Urinary bladder (tissue), 4 donors: ENCODE measurements at places on chromosomes 6 and 20. TPM values are rescaled to one million over a fixed set of nuclear protein-coding genes. Genes with fewer than 3 reads are reported as not detected.
A peak's percentile ranks its signal among the peaks of the same experiment; 100 is the strongest.

- DNase-seq = no peak
Observed at GRCh38 chr20:53077373-53078205, 105.4 kb downstream of the TSHZ2 start.

DNA sequence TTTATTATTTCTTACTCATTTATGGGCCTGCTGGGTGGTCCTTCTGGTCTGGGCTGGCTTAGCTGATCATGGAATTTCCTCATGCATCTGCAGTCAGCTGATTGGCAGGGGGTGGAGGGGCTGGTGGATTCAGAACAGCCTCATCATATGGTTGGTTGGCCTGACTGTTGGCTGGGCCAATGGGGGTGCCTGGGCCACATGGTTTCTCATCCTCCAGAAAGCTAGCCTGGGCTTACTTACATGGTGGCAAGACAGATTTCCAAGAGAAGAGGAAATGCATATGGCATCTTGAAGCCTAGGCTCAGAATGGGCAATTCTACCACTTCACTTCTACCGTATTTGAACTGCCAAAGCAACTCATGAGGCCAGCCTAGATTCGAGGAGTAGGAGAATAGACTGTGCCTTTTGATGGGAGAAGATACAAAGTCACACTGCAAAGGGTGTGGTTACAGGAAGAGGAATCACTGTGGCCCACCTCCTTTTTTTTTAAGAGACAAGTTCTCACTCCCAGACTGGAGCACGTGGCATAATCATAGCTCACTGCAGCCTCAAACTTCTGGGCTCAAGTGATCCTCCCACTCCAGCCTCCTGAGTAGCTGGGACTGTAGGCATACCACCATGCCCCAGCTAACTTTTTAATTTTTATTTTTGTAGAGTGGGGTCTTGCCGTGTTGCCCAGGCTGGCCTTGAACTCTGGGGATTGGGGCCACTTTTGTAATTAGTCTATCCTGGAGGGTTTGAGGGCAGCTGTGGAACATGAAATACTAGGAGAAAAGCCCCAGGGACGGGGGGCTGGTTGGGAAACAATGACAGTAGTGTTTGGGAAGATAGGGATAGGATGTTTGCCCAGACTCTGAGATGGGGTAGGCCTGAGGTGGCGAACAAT is 47.6 kb upstream of the RNF24 start:
- no peak for DNase-seq

IYD gene
- 0.03 TPM for polyA plus RNA-seq

DNA sequence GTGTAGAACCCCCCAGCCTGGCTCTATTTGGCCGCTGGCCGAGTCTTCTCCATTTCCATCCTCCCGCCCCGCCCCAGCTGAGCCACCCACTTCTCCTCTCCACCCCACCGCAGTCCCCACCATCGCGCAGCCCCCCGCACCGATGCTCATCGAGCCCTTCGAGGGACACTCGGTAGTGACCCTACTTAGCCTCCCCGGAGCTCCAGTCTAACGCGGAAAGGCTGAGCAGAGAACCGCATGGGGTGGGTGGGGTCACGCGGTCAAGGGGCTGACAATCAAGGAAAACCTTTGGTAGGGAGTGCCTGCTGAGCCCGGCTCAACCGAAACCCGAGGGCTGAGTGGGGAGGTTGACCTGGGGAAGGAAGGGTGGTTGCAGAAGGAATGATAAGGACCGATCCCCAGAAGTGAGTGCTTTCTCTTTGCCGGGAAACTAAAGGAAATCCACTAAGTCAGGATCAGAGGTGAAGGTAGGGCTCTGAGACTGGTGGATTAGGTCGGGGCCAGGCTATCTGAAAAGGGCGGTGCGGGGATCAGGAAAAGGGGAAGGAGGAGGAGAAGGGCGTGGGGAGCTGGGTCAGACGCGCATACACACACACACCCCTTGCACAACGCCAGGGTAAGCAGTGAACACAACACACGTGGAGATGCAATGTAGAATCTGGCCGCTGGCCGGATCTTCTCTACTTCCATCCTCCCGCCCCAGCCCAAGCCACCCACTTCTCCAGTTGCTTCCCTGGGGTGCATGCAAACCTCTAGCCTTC is 49.8 kb downstream of the CPXM1 start:
- no peak for DNase-seq

DNA sequence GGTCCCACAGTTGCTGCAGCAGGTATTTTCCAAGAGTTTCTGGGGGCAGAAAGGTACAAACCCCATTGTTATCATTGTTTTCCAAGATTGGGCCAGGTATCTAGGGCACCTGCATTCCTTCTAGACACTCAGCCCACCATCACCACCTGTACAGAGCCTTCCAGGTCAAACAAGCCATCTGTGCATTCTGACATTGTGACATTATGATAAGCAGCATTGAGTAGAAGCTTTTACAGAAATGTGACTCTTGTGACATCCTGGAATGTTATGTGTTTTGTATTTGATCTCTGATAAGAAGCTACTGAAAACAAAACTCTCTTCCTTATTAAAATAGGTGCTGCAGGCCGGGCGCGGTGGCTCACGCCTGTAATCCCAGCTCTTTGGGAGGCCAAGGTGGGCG is 128.1 kb upstream of the CCN2 start:
- no peak for DNase-seq

DNA sequence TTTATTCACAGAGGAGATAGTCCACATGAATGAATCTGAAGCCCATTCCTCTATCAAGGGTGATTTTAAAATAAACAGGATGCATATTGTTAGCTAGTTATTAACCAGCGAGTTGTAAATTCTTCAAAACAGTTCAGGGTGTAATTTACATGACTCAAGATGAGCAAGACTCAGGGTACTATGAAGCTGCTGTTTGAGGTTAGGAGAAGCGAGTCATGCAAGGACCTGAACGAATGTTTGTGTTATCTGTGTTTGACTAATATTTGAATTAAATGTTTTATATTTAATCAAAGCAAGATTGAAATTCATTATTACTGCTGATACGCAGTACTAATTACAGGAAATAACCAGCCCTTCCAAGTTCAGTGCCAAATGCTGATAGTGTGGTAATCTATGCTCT is 191.1 kb downstream of the SAMD5 start:
- no peak for DNase-seq

OR2H2 gene
- not detected for polyA plus RNA-seq

SLC35D3 gene
- polyA plus RNA-seq = 0.09 TPM

DNA sequence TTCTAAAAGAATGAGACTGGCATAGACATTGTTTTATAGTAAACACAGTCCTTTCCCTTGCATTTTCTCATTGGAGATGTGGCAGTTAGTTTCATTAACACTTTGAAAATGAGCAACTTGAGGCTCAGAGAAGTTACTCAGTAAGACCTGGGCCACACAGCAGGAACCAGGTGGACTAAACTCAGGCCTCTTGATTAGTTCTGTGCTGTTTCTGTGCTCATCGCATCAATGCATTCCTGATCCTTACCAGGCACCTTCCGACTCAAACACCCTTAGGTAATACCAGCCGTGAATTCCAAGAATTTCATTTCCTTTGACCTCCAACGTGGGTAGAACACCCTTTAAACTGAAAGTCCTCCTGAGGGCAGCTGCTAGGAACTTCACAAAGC is 362.8 kb downstream of the ESR1 start:
- no peak for DNase-seq

- no peak for DNase-seq
Observed at GRCh38 chr6:13767121-13767808, 47.1 kb downstream of the MCUR1 start.

CRISP2 gene
- not detected for polyA plus RNA-seq

C20orf141 gene
- polyA plus RNA-seq = not detected

DNA sequence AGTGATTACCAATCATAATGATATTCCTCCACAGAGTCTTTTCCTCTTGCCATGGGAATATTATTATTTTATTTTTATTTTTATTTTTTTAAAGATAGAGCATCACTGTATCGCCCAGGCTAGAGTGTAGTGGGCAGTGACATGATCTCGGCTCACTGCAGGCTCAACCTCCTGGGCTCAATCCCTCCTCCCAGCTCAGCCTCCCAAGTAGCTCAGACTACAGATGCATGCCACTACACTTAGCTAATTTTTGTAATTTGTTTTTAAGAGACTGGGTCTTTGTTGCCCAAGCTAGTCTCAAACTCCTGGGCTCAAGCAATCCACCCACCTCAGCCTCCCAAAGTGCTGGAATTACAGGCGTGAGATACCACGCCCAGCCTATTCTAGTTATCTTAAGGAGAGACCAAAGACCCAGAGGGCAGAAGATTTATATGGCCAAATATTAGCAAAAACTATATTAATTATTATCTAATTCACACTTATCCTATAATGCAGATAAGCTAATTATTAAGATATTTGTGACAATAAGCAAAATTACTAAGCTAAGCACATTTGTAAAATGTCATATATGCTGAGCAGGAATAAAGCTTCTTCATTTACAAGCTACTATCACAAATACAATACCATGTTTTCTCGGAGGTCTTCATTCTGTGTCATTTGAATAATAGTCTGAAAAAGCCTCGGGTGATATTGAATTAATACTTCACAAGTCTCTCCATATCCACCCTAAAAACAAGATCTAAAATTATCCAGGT is 63.5 kb downstream of the HACE1 start:
- no peak for DNase-seq

DNA sequence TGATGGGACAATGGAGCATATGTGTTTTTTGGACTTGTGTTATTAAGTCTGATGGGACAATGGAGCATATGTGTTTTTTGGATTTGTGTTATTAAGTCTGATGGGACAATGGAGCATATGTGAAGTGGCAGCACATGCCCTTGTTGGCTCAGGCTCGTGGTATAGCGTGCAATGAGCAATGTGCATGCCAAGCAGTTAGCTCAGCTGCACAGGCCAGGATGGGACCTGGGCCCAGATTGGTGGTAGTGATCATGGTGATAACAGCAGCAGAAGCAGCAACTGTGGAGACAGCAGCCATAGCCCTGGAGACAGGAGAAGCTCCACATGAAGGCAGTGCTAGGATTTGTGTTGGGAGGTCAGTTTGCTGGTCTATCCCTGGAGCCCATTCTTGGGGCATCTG is 61.1 kb downstream of the IL20RA start:
- no peak for DNase-seq

GRCh38 chr6:151999194-151999593 is 191.7 kb downstream of the ESR1 start:
- DNase-seq = no peak

DNA sequence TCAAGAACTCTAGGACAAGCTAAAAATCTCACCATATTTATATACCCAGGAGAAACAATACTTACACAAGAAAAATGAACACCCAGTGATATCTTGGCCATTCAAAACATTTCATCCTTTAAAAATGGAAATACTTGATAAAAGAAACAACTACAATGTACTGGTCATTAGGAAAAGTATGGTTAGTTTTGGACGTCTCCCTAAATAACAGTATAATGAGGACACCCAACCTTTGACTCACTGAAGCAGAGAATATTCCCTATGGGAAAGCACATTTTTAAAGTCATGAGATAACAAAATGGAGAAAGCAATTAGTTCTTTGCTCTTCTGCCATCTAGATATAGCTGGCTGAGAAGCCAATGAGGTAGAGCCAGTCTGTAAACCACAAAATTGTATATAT is 164.4 kb downstream of the TBX18 start:
- no peak for DNase-seq

ACTL10 gene
- 2.5 TPM for polyA plus RNA-seq

CALHM6 gene
- 7.1 TPM for polyA plus RNA-seq

DNA sequence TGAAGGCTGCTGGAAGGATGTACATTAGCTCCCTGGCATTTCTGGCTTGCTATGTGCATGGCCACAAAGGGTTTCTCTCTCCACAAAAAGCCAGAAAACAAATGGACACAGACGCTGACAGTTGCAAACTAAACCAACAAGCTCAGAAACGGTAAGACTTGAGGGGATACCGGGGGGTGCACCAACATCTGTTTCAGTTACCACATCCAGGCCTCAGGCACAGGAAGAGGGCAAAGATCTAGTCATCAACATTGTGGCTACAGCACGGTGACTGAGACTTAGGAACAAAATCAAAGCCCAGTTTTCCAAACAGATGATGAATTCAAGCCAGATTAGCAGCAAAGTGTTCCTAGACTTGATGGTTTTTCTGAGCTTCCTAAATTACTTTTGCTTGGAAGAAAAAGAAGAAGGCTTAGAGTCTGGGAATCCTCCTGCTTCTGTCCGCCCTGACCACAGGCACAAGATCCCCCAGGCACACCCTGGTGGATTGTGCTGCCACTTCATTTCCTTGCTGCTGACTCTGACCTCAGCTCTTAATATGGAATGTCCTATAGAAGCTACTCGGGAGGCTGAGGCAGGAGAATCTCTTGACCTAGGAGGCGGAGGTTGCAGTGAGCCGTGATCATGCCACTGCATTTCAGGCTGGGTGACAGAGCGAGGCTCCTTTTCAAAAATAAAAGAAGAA is 54.2 kb upstream of the ADGRF1 start:
- DNase-seq = no peak

DNA sequence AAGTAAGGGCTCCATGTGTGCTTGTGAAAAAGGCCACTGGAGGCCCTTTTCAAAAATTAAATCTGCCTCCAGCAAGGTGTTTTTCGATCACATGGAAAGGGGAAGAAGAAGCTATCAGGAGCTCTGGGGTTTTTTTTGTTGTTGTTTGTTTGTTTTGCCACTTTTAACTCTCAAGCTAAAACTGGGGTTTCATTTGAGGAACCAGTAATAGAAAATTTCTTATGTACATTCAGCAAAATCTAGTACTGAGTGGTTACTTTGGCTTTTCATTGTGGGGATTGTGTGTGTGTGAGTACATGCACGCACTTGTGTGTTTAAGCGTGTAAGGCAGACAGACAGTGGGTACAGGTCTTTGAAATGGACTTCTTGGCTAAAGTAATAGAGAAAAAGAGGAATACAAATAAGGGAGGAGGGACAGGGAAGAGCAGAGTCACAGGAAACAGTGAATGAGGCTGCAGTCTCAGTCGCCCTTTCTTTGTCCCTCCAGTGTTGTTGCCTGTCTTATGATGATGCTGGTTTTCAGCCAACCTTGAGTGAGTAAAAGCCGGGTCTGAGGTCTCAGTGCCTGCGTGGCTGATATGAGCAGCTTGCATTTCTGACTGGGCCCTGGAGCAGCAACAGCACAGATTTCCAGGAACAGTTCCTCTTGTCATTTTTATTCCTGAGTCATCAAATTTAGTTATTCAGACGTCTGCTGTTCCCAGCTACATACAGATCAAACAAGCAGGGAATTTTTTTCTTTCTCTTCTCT is 26.2 kb downstream of the SLC16A10 start:
- peak; percentile 11 for DNase-seq

DDX43 gene
- polyA plus RNA-seq = 1.3 TPM

GRCh38 chr6:112743323-112743722 is 396.2 kb downstream of the RFPL4B start:
- no peak for DNase-seq

- DNase-seq = no peak
Observed at GRCh38 chr6:109053336-109053735, 41.3 kb downstream of the SESN1 start.

PGC gene
- not detected for polyA plus RNA-seq
